ENCODE measurements at places on chromosomes 7 and 10. TPM values are rescaled to one million over a fixed set of nuclear protein-coding genes. Genes with fewer than 3 reads are reported as not detected.

GPR15LG gene
- total RNA-seq: not detected

GBX1 gene
- total RNA-seq: not detected

MNX1 gene
- total RNA-seq: 0.11 TPM

LIPJ gene
- total RNA-seq: not detected

NPC1L1 gene
- 0.04 TPM for total RNA-seq

NUTM2B gene
- total RNA-seq: 0.60 TPM

GRCh38 chr7:127226685-127227374 lies 25.9 kb downstream of the GRM8 start:
- H3K36me3 ChIP-seq: no peaks in the 10 kb centered on the region
- H3K4me1 ChIP-seq: no peaks in the 10 kb centered on the region
- no peak overlapping the region for H3K27ac ChIP-seq
- no peak overlapping the region for H3K4me3 ChIP-seq

GRCh38 chr10:53701213-53701612 lies 928.6 kb upstream of the MBL2 start:
- H3K4me1 ChIP-seq: no peaks in the 10 kb centered on the region
- no peak for DNase-seq
- H3K36me3 ChIP-seq: no peaks in the 10 kb centered on the region
- no peaks in the 10 kb centered on the region for H3K27me3 ChIP-seq

DNA sequence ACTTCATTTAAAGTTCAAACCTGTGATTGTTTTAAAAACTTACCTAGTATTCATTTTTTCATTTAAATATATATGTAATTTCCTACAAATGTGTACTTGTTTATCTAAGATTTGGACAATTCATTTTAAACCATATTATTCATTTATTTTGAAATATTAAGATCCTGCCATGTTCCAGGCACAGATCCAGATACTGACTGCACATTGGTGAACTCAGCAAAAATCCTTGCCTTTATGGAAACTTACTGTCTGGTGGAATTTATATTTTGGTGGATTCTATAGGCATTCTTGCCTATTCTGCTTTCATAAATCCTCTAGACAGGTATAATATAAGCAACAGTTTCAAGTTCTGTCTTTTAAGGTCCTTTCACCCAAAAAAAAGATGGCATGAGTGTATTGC lies 48.3 kb upstream of the RPA3 start:
- no peak overlapping the region for H3K4me3 ChIP-seq
- peak; percentile 39 for DNase-seq
- H3K27me3 ChIP-seq: no peaks in the 10 kb centered on the region
- peaks cover 29% of the 10 kb centered on the region for H3K4me1 ChIP-seq
- no peaks in the 10 kb centered on the region for H3K36me3 ChIP-seq

GRCh38 chr7:105003275-105003674 lies 10.7 kb upstream of the KMT2E start:
- peaks cover 53% of the 10 kb centered on the region for H3K4me1 ChIP-seq
- peak; percentile 82 for DNase-seq
- no peaks in the 10 kb centered on the region for H3K27me3 ChIP-seq
- H3K4me3 ChIP-seq: no peak overlapping the region
- H3K36me3 ChIP-seq: no peaks in the 10 kb centered on the region

DNA sequence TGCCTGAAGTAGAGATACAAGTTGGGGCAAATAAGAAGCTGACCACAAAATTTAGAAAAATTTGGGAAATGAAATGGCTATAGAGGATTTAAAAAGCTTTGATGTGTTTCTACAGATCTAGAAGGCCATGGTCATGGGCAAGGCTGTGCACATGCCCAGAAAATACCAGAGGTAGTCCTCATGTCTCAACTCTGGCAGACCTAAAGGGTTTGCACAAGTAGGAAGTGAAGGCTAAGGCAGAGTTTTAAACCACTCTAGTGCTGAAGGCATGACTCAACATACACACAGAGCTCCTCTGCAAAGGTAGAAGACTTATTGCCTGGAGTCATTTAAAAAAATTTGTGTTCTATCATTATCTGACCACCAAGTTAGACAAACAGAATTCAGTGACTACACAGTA lies 364.6 kb downstream of the CCSER2 start:
- no peaks in the 10 kb centered on the region for H3K4me1 ChIP-seq
- no peak overlapping the region for H3K27ac ChIP-seq
- H3K36me3 ChIP-seq: no peaks in the 10 kb centered on the region
- no peaks in the 10 kb centered on the region for H3K27me3 ChIP-seq
- no peak for DNase-seq
- no peak overlapping the region for H3K4me3 ChIP-seq

DNA sequence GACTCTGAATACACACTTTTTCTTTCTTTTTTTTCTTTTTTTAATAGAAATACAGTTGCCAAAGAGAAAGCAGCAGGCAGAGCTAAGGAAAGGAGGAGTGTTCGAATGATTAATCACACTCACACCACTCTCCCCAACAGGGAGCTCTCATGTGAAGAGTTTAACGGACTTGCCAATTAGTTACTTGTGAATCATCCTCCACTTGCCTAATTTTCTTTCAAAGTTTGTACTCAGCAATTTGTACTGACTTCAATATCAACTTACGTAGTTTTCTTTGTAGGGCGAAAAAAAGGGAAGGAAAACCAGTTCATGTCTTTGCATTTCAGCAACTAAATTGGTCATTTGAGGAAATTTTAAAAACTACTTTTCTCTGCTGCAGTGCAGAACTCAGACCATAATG lies 109.2 kb downstream of the PIP4K2A start:
- H3K4me3 ChIP-seq: no peak overlapping the region
- no peak for DNase-seq
- no peaks in the 10 kb centered on the region for H3K4me1 ChIP-seq
- H3K36me3 ChIP-seq: no peaks in the 10 kb centered on the region
- peak overlapping the region; percentile 74 for H3K27ac ChIP-seq

- no peak for DNase-seq
- H3K4me3 ChIP-seq: no peak overlapping the region
- H3K27me3 ChIP-seq: no peaks in the 10 kb centered on the region
Observed at GRCh38 chr7:101235522-101235921, 2.1 kb downstream of the CLDN15 start.

DNA sequence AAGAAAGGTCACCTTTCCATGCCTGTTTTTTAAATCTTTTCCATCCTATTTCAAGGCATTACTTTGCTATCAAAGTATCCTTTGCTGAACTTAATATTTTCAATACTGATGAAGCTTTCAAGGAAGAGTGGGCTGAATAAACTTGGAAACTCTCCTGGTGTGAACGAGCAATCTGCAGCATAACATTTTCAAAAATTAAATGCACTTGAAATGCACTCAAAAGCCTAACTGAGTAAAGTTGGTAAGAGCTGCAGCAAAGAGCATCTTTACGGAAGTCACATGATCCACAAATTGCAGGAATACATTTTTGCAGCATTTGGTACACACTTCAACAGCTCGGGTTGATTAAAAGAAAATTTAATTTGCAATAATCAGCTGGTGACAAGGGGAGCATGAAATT lies 367.3 kb downstream of the PHTF2 start:
- DNase-seq: no peak
- no peak overlapping the region for H3K27ac ChIP-seq
- H3K4me3 ChIP-seq: no peak overlapping the region
- H3K36me3 ChIP-seq: no peaks in the 10 kb centered on the region
- H3K4me1 ChIP-seq: no peaks in the 10 kb centered on the region

- H3K27me3 ChIP-seq: no peaks in the 10 kb centered on the region
- no peaks in the 10 kb centered on the region for H3K36me3 ChIP-seq
- DNase-seq: no peak
- H3K4me1 ChIP-seq: no peaks in the 10 kb centered on the region
- H3K4me3 ChIP-seq: no peak overlapping the region
Observed at GRCh38 chr10:18429335-18429734, 222.1 kb downstream of the NSUN6 start.

GRCh38 chr7:90701021-90701420 lies 104.9 kb downstream of the CDK14 start:
- peak overlapping the region; percentile 20 for H3K27ac ChIP-seq
- no peak overlapping the region for H3K4me3 ChIP-seq
- no peaks in the 10 kb centered on the region for H3K4me1 ChIP-seq

DNA sequence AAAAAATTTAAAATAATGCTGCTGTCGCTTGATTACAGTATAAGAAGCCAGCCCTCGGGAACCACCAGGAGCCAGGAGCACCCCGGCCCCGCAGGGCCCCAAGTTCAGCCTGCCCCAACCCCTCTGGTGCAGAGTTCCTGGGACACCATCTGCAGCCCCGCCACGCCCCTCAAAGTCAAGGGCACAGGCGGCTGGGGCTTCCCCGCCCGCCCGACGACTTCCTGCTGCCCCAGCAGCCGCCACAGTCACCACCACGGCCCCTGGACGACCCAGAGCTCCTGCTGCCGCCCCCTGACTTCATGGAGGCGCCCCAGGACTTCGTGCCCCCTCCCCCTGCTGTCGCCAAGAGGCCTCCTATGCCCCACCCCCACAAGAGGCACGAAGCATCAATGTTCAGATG lies 103.6 kb upstream of the PDSS1 start:
- DNase-seq: no peak
- no peaks in the 10 kb centered on the region for H3K4me1 ChIP-seq
- H3K27ac ChIP-seq: no peak overlapping the region

- no peak overlapping the region for H3K27ac ChIP-seq
- no peak overlapping the region for H3K4me3 ChIP-seq
- H3K27me3 ChIP-seq: peaks cover 5% of the 10 kb centered on the region
- DNase-seq: no peak
- no peaks in the 10 kb centered on the region for H3K36me3 ChIP-seq
- H3K4me1 ChIP-seq: no peaks in the 10 kb centered on the region
Observed at GRCh38 chr10:131556897-131557495, 245.5 kb upstream of the TCERG1L start.

DNA sequence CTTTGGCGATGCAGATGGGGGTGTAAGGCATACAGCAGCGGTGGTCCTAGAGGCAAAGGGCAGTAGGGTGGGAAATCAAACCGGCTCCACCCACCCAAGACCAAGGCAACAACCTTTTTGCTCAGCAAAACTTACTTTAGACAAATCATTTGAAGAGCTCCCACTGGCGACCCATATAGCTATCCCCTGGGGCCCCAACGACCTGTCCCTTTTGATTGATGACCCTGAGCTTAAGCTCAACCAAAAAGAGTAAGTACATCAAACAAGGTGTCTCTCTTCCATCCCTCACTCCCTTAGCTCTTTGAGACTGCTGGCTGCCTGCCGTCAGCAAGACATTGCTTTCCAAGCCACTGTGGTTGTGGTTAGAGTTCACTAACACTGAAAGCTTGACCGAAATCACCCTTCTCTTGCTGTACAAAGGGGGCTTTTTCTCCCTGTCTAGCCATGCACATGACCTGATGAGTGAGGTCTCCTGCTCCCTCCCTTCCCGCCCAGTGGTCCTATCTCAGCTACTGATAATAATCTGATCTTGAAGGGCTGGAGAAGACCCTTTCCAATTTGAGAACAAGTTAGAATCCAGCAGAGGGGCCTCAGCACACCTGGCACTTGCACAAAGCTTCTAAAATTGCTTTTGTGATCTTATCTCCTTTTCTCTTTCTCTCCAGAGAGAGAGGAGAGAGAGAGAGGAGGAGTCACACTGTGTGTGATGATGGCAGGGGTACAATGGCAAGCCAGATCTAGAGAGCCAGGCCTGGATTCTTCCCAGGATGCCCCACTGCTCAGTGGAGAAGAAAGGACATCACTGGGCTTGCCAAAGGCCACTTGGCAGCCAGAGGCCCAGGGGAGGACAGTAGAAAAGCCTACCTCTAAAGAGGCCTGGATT lies 42.2 kb downstream of the XPNPEP1 start:
- peaks cover 7% of the 10 kb centered on the region for H3K4me1 ChIP-seq
- H3K27me3 ChIP-seq: no peaks in the 10 kb centered on the region
- peaks cover 46% of the 10 kb centered on the region for H3K36me3 ChIP-seq
- no peak for DNase-seq
- no peak overlapping the region for H3K4me3 ChIP-seq
- H3K27ac ChIP-seq: no peak overlapping the region

DNA sequence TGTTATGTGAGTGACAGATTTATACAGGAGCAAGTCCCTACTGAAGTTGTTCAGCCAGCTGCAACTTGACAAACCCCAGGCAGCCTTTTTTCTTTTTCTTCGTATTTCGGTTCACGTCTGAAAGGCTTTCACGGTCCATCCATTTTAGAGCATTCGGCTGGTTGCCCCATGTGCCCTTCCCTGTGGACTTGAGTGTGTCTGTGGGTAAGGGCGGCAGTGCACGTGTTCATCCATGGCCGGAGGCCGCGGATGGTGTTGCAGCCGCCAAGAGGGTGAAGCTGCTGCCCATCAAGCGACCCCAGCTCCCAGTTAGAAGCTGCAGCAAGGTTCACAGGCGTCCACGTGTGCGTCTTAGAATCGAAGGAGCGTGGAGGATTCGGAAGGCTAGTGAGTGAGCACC lies 35.9 kb downstream of the PPP2R2D start:
- H3K4me1 ChIP-seq: peaks cover 4% of the 10 kb centered on the region
- no peak for DNase-seq
- H3K27me3 ChIP-seq: no peaks in the 10 kb centered on the region

GRCh38 chr10:34670081-34670480 lies 145.0 kb downstream of the PARD3 start:
- DNase-seq: no peak
- H3K27ac ChIP-seq: no peak overlapping the region
- H3K27me3 ChIP-seq: no peaks in the 10 kb centered on the region

GRCh38 chr10:80927419-80928078 lies 389.8 kb downstream of the SH2D4B start:
- no peaks in the 10 kb centered on the region for H3K27me3 ChIP-seq
- H3K27ac ChIP-seq: no peak overlapping the region
- no peaks in the 10 kb centered on the region for H3K4me1 ChIP-seq
- H3K4me3 ChIP-seq: no peak overlapping the region
- no peaks in the 10 kb centered on the region for H3K36me3 ChIP-seq

DNA sequence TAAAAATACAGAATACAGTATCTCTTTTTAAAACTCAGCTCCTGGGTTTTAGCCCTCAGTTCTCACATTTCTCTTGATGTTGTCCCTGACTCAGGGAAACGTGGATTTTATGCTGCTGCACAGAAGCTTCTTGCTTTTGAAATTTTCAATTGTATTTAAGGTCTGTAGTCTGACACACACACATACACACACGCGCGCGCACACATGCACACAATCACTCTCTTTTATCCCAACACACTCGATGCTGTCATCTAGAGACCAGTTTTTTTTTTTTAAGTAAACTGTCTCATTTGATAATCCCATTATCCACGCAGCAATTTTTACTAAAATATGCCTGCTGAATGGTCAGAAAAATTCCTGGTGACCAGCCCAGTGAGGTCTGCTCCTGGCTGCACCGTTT lies 108.6 kb downstream of the KMT2E start:
- H3K27ac ChIP-seq: no peak overlapping the region
- no peaks in the 10 kb centered on the region for H3K4me1 ChIP-seq
- no peak for DNase-seq
- H3K27me3 ChIP-seq: no peaks in the 10 kb centered on the region
- H3K4me3 ChIP-seq: no peak overlapping the region
